ENCODE measurements at places on chromosomes 13 and 19.

DNA sequence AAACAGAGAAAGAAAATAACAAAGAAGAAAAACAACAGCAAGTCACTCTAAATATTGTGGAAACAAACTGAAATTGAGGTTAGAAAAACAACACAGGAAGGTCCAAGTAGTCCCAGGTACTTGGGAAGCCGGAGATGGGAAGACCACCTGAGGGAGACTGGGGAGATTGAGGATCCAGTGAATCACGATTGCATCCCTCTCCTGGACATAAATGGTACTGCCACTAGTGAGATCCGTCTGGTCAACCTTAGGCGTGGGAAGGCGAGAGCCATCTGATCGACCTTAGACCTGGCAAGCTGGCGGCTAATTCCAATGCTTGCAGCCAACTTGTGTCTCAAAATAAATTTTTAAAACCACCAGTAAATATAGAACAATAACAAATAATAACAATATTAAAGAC is 81.9 kb downstream of the ZNF726 start:
- peak; percentile 12 for DNase-seq

- no peak for DNase-seq
These were observed 6.4 kb downstream of the ARHGEF7 start for GRCh38 chr13:111121506-111121905.

- peak; percentile 2 for DNase-seq
These were observed 12.3 kb upstream of the ZNF180 start for GRCh38 chr19:44512326-44513298.

GRCh38 chr19:49820125-49820524 is 2.0 kb downstream of the MED25 start:
- no peak for DNase-seq

DNA sequence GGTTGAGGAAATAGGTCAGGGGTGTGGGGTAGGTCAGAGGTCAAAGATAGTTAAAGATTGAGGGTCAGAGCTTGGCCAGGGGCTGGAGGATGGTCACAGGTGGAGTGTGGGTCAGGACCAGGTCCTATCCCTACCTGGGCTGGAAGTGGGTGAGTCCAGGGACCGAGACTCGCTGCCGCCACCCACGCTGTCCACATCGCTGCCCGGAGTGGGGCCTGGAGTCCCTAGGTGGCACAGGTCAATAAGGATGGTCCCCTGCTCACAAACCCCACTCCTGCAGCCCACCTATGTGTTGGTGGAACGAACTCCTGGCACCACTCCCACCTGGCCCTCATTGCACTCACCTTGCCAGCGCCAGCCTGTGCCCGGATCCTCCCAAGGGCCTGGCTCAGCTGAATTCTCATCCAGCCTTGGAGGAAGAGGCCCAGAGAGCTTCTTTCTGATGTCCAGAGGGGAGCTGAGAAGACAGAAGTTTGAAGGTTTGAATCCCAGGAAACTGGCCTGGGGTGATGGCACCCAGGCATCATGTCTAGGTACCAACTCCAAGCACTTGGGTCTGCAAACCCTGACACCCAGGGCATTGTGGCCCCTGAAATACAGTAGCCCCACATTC is 6.8 kb downstream of the GMIP start:
- DNase-seq, result no peak

DNA sequence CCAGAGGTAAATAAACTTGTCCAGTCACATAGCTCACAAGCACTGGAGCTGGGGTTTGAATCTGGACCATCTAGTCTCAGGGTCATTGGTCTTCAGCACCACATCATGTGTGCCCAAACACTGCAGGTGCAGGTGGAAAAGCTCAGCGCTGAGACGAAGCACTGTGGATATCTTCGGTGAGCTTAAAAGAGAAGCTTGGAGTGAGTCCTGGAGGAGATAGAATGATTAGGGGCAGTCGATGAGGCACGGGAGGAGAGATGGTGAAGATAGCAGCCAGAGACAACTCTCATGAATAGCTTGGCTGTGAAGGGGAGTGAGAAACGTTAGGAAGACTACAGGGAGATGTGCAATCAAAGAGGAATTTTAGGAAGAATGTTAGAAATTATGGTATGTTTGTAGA is 389.3 kb downstream of the FGF9 start:
- DNase-seq, result no peak

DNA sequence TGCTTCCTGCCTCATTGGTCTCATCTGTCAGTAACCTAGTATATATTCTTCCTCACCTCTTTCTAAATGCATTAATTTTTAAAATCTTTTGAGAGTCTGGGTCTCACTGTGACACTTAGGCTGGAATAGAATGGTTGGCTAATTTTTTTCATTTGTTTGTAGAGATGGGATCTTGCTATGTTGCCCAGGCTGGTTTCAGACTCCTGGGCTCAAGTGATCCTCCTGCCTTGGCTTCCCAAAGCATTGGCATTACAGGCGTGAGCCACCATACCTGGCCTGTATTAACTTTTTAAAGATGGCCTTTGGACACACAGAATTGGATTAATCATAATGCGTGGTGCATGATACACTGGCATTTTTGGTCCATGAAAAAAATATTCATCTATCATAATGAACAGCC is 29.9 kb downstream of the SIPA1L3 start:
- no peak for DNase-seq

DNA sequence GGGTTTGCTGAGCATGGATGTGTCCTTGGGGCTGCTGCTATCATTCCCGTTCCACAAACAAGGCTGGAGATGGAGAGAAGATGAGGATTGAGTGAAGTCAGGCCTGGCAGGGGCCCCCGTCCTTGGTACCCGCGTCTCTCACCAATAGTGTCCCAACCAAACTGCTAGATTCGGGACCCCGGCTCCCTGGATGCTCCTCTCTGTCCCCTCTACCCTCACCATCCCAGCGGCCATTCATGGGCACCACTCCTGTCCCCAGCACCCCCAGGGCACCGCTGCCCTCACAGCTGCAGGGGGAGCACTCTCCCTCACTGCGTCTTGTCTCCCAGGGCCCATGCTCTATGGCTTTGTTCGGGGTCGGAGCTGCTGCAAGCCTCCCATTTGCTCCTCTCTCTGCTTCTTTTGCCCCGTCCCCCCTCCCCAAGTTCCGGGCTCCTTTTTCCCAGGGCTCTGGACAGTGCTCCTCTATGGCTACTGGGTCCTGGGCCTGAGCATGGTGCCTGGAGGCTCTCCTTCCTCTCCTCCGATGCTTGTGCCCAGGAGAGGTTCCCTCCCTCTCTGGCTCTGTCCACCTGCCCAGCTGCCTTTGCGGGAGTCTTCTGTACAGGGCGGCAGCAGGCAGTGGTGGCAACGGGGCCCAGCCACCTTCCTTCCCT is 219.5 kb downstream of the TEX29 start:
- DNase-seq, result no peak

DNA sequence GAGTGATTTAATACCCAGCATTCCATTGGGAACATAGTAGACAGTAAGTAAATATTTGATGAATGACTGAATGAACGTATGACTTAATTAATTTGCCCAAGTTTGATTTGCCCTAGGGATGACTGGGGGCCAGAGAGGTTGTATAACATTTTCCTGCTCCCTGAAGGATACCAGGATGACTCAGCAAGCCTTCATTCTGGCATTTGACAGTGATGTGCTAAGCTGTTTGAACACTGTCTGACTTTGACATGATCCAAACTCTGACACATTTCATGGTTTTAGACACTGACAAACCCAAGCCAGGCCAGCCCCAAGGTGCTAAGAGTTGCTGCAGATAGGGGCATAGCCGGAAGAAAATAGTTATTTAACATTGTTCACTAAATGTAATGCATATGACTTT is 53.4 kb upstream of the KLF12 start:
- DNase-seq, result no peak

GRCh38 chr13:94433055-94433961 is 46.2 kb downstream of the DCT start:
- no peak for DNase-seq

DNA sequence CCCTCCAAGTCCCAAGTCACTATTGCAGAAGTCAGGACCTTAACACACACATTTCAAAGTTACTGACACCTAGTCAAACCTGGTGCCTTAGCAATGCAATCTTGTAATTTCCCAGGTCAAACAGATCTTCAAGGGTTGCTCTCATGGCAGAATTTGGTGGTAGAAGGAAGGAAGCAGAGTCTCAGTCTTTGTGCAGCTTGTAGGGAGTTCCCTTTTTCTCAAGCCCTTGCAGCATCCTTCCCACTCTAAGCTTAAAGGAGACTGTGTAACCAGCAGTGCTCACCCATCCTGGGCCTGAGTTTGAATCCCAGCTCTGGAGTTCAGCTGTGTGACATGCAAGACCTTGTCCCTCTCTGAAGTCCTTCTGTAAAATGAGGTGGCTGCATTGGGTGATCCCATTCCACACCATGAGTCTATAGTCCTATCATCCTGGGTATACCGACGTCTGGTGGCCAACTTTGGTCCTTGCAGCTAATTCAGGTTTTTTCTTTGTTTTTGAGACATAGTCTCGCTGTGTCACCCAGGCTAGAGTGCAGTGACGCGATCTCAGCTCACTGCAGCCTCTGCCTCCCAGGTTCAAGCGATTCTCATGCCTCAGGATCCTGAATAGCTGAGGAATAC is 9.8 kb downstream of the SIGLEC10 start:
- peak; percentile 52 for DNase-seq

DNA sequence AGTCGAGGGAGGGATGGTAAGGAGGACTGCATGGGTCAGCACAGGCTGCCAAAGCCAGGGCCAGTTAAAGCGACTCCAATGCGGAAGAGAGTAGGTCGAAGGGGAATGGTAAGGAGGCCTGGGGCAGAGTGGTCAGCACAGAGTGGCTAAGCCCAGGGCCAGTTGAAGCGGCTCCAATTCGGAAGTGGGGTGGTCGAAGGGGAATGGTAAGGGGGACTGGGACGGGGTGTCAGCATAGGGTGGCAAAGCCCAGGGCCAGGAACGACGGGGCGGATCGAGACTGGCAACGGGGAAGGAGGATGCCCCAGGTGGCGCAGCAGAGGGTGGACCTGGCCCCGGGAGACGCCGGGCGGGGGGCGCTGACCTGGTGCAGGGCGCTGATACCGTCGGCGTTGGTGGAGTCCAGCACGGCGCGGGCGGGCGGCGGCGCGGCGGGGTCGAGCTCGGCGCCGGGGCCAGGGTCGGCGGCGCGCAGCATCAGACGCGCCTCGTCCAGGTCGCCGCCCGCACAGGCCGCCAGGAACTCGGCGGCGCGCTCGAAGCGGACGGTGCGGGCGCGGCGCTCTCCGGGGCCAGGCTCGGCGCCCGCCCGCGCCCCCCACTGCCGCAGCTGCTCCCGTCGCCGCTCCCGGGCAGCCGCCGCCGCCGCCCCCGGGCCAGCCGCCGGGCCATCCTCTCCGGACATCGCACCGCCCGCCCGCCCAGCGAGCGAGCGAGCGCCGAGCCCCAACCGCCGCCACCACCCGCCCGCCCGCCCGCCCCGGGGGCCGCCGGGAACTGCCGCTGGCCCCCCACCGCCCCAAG is at the start of gene PPP1R12C:
Gene PPP1R12C, minus strand, starts transcription at position 779 of the 804 bp plus-strand sequence. Its CDS starts 94 bp downstream, at position 685.
- no peak for DNase-seq

DNA sequence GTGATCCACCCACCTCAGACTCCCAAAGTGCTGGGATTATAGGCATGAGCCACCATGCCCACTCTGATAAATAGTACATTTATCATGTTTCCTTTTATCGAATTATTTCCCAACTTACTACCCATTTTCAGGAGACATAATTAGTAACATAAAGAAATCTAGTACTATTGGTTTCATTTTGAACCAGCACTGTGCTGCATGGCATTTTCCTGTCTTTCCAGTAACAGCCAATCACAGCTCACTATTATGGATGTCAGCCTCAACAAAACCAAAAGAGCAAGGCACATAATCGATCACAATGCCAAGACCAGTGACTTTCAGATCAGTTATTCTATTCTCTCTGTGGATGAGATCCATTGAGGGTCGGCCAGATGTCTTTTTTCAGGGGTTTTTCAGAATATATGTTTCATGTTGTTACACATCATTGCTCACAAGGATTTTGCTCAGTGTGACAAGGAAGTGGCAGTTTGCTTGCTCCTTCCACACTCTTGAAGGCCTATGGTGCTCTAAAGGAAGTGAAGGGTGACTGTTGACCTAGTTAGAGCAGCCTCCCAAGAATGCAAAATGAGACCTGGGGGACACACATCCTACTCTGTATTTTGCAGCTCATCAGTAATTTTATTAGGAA is 233.4 kb downstream of the KCNRG start:
- DNase-seq, result peak; percentile 38

DNA sequence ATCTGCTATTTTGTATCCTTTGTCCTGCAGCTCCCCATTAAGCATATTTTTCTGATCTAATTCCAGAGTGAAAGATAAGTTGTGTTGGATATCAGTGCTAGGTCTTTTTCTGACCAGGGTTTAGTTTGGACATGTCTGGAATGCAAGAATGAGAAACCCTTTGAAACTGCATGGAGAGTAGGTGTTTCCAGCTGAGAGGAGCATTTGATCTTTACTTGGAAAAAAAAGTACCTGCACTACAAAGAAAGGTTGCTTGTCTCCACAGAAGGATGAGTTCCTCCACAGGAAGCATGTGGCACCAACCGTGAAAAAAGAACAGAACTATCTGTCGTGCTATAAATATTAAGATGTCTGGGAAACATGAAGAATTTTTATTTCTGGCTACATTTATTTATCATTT is 36.6 kb upstream of the MED4 start:
- DNase-seq, result no peak

GRCh38 chr13:98869408-98870090 is 108.3 kb downstream of the DOCK9 start:
- DNase-seq, result peak; percentile 23

GRCh38 chr13:107348471-107348870 is 780.5 kb upstream of the ARGLU1 start:
- DNase-seq, result no peak

Measured in CD4-positive, alpha-beta T cell treated with Interleukin-21 for 1 hour (primary cell).